Activated naive CD8-positive, alpha-beta T cell treated with anti-CD3 and anti-CD28 coated beads, Interleukin-2, amount 10 ng/mL, durations not matched to agents 7 days and 5 days (primary cell): ENCODE measurements at places on chromosomes 4 and X.

DNA sequence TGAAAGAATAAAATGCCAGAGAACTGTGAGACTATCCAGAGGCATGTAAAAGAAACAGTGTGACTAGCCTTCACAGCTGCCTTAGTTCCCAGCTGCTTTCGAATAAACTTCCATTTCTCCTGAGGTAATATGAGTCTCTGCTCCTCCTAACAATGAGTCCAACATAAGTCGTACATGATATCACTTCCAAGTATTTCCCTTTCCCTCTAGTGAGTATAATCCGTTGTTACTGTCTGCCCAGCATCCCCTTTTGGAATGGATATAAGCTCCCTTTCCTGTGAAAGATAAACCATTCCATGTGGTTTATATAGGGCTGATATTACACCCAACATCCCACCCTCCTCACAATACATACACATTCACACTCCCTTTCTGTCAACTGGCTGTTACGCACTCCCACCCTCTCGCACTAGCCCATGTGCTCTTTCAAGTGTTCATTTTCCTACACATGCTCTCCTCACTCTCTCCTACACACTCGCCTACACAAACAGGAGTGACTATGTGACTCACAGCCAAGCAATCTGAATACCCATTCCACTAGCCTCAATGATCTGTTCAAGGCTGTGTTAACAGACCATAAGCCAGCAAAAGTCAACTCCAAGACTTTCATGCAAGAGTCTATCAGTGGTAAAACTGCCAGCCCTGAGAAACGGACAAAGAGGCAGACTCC lies 5.0 kb downstream of the NAF1 start:
- no peak for DNase-seq
- H3K4me1 ChIP-seq, result peaks cover 26% of the 10 kb centered on the region
- H3K27me3 ChIP-seq, result no peaks in the 10 kb centered on the region
- H3K27ac ChIP-seq, result no peak overlapping the region
- no peak overlapping the region for H3K4me3 ChIP-seq

GRCh38 chr4:127249767-127250108 lies 383.0 kb upstream of the INTU start:
- no peak overlapping the region for H3K27ac ChIP-seq
- DNase-seq, result no peak
- no peaks in the 10 kb centered on the region for H3K36me3 ChIP-seq
- H3K27me3 ChIP-seq, result no peaks in the 10 kb centered on the region

DNA sequence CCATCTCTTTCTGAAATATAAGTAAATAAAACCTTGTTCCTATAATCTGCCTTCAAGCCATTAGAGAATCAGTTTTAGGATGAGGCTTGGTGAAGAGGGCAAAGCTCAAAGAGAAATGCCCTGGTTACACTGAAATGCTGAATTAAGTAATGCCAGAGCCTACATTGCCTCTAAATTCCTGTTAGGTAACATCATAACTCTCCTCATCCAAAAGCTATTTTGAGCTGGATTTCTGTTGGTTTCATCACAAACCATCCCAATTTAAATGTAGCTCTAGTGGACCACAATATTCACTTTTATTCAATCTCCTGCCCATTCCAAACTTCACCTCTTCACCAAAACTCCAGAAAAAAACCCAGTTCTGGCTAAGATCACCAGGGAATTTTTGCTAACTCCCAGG lies 1319.7 kb upstream of the TENM3 start:
- H3K4me1 ChIP-seq, result no peaks in the 10 kb centered on the region
- no peaks in the 10 kb centered on the region for H3K27me3 ChIP-seq
- no peaks in the 10 kb centered on the region for H3K36me3 ChIP-seq
- no peak overlapping the region for H3K4me3 ChIP-seq
- DNase-seq, result no peak

- peak; percentile 42 for DNase-seq
- H3K4me1 ChIP-seq, result peaks cover 6% of the 10 kb centered on the region
- peak overlapping the region; percentile 50 for H3K27ac ChIP-seq
- H3K27me3 ChIP-seq, result no peaks in the 10 kb centered on the region
These were observed 52.8 kb downstream of the P2RY10 start for GRCh38 chrX:78997870-78998558.

GRCh38 chrX:43002526-43003203 lies 224.7 kb upstream of the PPP1R2C start:
- no peaks in the 10 kb centered on the region for H3K27me3 ChIP-seq
- H3K36me3 ChIP-seq, result no peaks in the 10 kb centered on the region
- no peaks in the 10 kb centered on the region for H3K4me1 ChIP-seq
